ENCODE measurements at places on chromosomes 3 and 15.

GRCh38 chr15:88649286-88649733 is 10.5 kb downstream of the ISG20 start:
- DNase-seq, result peak; percentile 87

- no peak for DNase-seq
Observed at GRCh38 chr15:72735111-72735510, 48.4 kb downstream of the ADPGK start.

DNA sequence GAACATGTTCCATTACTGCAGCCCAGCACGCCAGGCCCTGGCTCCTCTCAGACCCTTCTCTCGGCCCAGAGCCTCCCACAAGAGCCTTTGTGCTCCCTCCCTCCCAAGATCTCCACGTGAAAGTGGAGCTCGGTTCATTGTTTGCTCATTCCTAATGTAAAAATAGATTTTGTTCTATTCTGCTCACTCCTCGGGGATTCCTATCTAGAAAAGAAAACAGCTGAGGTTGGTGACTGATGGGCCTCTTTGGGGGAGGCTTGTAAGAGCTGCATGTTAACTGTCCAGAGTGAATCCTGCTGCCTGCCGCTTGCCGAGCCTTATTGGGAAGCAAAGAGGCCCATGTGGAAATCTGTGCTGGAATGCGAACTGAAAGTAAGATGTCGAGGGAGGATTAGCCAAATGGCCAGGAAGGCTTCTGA is 267.1 kb downstream of the LRTM1 start:
- no peak for DNase-seq

GRCh38 chr3:186593862-186594261 is 19.0 kb upstream of the AHSG start:
- no peak for DNase-seq

DNA sequence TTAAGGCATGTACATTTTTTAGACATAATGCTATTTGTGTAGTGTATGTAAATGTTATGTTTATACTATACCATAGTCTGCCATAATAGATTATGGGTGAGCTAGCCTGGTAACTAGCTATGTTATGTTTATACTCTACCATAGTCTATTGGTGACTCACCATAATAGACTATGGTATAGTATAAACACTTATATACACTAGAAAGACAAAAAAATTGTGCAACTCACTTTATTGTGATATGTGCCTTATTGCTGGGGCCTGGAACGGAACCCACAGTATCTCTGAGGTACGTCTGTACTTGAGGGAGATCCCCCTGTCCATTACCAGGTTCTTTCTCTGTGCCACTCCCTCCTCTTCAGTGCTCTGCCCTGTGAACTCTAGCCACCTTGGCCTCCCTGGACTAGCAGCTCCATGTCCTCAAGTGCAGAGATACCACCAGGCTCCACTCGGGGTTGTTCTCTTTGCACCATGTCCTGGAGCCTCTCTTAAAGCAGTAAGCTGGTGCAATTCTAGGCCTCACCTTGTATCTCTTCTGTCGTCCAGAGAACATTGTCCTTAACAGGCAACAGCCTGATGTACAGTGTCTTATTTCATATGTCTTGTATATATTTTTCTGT is 60.8 kb upstream of the PXYLP1 start:
- no peak for DNase-seq

DNA sequence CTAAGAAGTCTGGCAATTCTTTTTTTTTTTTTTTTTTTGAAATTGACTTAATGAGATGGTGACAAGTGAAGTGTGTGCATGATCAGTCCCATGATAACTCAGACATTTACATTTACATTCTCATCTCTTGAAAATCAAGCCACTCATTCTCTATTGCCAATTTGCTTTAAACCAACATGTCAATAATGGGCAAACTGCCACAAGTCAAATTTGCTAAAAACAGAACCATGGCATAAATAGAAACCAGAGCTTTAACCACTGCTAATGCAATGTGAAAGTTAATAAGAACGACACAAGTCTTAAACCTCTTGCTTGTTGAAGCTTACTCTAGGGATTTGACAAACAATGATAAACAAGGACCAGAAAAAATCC is 12.0 kb upstream of the COL8A1 start:
- DNase-seq, result no peak

DNA sequence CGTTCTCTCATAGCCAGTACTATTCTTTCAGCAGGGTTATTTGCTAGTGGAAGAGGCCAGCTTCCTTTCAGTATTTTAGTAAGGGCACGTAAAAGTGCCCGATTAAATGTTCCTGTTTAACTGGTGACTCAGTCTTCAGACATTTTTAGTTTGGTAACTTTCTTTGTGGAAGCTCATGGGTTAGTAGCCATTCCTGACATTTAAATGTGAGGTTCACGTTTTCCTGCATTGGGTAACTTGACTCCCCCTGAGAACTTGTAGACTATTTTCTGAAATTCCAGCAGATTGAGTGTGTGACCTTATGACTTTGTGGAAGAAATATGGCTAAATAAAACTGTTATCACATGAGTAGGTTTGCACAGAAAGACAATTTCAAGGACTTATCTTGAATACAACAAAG is 16.9 kb downstream of the ABHD2 start:
- DNase-seq, result peak; percentile 95

DNA sequence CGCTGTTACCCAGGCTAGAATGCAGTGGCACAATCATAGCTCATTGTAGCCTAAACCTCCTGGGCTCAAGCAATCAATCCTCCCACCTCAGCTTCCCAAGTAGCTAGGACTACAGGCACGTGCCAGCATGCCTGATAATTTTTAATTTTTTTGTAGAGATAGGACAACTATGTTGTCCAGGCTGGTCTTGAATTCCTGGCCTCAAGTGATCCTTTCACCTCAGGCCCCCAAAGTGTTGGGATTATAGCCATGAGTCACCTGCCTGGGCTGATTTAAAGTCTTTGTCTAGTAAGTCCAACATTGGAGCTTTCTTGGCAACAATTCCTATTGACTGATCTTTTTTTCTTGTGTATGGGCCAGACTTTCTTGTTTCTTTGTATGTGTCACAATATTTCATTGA is 28.1 kb downstream of the SPINK8 start:
- no peak for DNase-seq

DNA sequence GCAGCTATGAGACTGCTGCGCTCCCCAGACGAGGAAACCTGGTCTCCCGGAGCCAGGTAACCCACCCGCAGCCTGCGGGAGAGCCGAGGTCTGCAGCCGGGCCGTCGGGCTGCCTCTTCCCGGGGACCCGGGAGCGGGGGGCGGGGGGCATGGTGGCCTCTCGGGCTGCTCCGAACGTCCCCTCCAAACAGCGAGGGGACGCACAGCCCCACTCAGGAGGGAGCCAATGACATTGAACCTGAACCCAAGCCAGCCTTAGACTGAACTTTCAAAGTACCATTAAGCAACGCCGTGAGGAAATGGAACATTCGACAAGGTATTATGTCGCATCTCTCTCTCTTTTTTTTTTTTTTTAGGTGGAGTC is 29.8 kb upstream of the ALDH1A3 start:
- no peak for DNase-seq

DNA sequence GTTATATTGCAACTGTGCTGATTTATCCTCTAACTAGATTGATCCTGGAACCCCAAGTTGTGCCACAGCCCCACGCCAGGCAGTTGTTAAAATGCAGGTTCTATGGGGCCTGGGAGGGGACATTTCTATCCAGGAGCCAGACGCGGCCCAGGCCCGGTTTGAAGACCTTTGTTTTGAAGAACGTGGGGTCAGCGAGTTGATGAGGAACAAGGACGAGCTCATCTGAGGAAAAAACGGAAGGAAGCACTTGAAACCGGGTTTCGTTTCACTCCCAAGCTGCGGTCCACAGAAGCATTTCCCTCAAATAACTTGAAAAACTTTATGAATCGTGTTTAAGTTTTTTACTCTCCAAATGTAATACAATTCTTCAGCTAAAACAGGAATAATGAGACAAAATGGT is 76.4 kb downstream of the CHSY1 start:
- DNase-seq, result no peak

- DNase-seq, result peak; percentile 76
Observed at GRCh38 chr15:40354408-40355171, 3.4 kb upstream of the DISP2 start.

Measured in astrocyte of the spinal cord (primary cell).